ENCODE measurements at places on chromosomes 13 and 19.

DNA sequence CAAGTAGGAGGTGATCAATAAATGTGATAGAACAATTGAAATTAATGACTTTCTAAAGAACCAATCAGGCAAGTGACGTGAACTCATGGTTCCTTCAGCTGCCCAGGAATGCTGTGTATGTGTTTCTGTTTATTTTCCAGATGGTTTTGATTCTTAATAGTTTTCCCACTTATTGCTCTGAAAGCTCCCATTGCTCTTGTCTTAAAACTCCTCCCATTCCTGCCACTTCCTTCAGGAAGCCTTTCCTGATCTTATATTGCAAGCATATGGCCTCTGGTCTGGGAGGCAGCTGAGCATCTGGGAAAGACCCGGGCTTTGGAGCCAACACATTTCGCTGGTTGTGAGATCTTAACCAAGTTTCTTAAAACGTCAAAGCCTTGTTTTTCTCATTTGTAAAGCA, 17.1 kb upstream of the LATS2 start:
- no peak for DNase-seq

DNA sequence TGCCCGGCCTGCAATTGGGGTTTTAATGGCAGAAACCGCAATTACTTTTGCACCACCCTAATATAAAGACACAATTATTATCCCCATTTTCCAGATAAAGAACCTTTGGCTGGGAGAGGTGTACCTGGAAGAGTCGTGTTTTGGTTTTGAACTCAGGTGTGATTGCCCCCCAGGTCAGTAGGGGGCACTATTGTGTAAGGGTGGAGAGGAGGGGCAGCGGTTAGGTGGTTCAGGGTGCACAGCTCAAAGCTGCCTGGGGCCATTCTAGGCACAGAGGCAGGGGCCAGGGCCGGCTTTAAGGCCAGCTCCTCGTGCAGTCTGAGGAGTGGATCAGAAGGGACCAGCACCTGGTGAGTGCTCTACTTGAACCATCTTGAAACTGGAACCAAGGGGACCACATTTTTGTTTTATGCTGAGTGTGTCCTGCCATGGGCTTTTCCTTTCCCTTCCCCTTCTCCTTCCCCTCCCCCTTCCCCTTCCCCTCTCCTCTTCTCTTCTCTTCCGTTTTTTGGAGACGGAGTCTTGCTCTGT, 5.8 kb upstream of the FCGRT start:
- peak; percentile 77 for DNase-seq

GRCh38 chr19:47479701-47480503, 4.1 kb downstream of the KPTN start:
- DNase-seq, result no peak

GRCh38 chr13:74253161-74253560, 119.0 kb upstream of the KLF12 start:
- no peak for DNase-seq

DNA sequence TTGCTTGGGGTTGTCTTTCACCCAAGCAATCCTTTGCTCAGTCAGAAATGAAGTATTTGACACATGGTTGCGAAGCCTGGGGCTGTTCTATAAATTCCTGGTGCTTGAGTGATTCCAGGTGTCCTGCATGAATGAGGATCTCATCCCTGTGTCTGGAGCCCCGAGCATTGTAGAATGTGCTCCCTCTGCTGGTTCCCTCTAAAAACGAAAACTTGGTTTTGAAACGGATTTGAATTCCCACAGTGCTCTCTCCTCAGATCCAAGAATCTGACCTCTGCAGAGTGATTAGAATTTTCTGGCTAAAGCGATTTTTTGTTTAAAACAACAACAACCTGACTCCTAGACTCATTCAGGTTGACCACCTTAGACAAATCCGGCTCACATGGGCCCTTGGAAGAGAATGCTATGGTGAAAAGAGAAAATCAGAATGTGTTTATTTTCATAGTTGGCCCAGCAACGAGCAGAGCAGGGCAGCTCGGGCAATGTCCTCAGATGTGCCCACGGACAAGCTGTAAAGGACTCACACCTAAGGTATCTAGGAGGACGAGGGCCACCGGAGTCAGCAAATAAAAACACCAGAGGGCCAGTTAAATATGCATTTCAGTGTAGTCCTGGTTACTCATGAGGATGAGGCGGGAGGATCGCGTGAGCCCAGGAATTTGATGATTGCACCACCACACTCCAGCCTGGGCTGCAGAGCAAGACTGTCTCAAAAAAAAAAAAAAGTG, 8.7 kb upstream of the ATP12A start:
- peak; percentile 47 for DNase-seq

- DNase-seq, result no peak
Measured at GRCh38 chr13:85427416-85427815, 371.8 kb downstream of the SLITRK6 start.

DNA sequence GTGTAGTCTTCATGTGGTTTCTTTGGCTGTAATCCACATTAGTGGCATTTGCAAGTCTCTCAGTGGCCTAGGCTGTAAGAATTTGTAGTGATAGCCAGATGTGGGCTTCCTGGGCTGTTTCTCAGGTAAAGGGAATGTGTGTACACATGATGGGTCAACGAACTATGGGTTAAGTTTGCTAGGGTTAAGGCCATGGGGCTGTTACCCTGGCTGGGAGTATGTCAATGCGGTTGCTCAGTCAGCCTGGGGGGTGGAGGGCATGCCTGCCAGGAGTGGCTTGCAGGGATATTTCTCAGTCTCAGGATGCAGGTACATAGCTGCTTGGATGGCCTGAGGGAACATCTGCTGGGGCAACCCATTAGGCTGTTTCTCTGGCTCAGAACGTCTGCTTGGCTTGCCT, 13.4 kb downstream of the CYSLTR2 start:
- no peak for DNase-seq

DNA sequence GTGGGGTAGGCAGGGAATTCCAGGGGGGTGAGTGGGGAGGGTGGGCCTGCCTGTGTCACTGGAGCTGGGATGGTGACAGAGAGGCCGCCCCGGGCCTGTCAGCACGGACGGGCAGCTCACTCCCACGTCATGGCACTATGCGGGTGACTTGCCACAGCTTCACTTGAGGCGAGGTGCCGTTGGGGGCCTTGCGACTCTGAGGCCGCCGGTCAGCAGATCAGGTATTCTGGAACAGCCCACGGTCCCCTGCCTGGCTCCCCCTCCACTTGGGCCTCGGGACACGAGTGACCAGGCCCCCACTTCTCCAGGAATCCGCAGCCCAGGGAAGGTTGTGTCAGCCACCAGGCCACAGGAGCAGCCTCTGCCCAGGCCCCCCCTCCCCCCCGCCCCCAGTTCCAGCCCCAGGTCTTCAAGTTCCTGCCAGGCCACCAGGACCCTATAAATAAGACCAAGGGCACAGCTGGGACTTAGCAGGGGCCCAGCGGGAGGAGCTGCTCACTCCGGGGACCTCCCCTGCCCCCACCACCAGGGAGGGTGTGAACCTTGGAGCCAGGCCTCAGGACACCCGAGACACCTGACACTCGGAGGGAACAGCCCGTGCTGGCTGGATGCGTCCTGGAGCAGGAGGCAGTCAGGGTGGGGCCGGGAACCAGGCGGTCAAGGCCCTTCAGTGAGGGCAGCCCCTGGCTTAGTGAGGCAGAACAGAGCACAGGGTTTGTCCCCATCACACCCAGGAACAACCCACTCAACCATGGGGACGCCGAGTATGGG, 2.7 kb upstream of the MIDN start:
- no peak for DNase-seq

DNA sequence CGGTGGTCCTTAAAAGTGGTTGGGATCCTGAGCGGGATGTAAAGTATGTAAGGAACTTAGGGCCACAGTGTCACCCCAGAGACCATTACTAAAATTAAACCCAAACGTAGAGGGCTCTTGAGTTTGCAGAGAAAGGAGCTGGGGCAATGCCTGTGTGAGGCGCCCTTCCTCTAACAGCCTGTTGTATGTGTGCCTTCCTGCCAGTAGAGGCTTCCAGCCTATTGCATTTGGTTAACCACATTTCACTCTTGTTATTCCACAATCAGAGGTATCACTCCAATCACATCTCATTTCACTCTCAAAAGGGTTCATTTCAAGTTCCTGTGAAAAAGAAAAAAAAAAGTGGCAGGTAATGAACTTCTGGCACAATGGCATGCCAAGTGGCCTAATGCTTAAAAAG, 29.4 kb downstream of the DIAPH3 start:
- no peak for DNase-seq

DNA sequence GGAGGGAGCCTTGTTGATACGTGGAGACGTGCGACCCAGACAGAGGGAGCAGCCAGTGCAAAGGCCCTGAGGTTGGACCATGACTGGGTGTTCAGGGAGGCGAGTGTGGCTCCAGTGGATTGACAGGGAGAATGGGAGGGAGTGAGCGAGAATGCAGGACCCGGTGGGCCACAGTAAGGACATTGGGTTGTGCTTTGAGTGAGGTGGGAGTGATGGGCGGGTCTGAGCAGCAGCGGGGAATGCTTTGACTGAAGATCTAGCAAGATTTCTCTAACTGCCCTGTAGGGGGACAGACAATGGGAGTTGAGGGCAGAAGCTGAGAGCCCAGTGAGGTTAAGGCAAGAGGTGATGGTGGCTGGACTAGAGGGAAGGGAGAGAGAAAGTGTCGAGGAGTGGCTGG, 7.7 kb upstream of the NANOS2 start:
- no peak for DNase-seq

Data from Calu3 (cell line).